ENCODE measurements at places on chromosomes 5 and 9. TPM values are rescaled to one million over a fixed set of nuclear protein-coding genes. Genes with fewer than 3 reads are reported as not detected.

GRCh38 chr9:89281106-89281505 is 29.9 kb upstream of the CKS2 start:
- DNase-seq: no peak

- peak; percentile 14 for DNase-seq
Observed at GRCh38 chr9:128249908-128250838, 25.6 kb downstream of the GOLGA2 start.

GRCh38 chr9:504921-505740 is 290.5 kb downstream of the DOCK8 start:
- no peak for DNase-seq

DNA sequence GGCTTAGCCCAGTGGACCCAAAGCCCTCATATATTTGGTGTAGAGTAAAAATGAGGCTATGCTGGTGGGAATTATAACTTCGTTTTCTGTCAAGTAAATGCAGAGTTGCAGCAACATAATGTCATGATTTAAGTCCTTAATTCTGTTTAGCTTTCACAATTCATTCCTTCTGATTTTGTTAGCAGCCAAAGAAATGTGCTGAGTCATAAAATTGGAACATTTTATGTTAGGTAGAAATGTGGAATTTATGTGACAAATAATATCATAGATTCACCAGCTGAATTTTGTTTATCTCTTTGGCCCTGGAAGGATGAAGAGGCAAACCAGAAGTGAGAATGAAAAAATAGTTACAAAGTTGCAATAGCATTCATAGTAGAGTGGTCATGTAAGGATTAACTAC is 247.0 kb downstream of the TRPM3 start:
- no peak for DNase-seq

The TCERG1 gene
- polyA plus RNA-seq: 162 TPM

GRCh38 chr9:33225319-33226147 is 14.4 kb upstream of the SPINK4 start:
- peak; percentile 83 for DNase-seq

- no peak for DNase-seq
Observed at GRCh38 chr9:93081931-93082330, 14.1 kb upstream of the CARD19 start.

DNA sequence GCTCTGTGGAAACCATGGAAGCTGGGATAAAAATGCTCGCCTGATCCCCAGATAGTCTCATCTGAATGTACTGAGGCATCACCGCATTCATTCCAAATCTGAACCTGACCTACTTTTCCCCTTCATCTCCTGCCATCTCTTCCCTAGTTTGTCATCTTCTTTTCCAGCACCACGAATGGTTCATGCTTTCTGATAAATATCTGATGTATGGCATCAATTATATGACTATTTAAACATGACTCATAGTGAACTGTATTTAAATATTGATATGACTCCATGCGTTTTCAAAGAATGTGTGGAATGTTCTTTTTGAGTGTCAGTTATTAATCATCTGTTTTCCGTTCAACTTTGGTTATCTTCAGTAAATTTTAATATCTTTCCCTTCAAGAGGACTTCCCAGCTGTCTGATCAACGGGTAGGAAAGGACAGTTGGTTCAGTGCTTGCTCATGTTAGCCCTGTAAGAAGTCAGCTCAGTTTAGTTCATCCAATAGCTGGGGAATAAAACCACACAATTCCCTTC is 21.1 kb downstream of the BASP1 start:
- DNase-seq: no peak

DNA sequence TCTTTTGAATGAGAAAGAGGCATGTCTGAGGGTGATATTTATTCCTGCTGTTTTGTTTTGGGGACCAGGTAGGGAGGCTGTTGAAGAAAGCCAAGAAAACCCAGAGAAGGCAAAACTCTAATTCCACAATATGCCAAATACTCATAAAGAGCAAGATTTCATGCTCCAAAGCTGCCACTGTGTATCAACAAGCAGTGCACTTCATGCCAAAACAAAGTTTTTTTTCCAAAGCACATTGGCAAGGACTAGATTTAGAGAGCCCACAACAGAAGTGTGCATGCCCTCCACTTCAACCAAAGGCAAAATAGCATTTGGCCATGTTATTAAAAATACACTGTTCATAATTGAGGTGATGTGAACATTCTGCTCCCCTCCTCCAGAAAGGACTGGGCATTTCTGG is 229.9 kb downstream of the EBF1 start:
- DNase-seq: no peak

DNA sequence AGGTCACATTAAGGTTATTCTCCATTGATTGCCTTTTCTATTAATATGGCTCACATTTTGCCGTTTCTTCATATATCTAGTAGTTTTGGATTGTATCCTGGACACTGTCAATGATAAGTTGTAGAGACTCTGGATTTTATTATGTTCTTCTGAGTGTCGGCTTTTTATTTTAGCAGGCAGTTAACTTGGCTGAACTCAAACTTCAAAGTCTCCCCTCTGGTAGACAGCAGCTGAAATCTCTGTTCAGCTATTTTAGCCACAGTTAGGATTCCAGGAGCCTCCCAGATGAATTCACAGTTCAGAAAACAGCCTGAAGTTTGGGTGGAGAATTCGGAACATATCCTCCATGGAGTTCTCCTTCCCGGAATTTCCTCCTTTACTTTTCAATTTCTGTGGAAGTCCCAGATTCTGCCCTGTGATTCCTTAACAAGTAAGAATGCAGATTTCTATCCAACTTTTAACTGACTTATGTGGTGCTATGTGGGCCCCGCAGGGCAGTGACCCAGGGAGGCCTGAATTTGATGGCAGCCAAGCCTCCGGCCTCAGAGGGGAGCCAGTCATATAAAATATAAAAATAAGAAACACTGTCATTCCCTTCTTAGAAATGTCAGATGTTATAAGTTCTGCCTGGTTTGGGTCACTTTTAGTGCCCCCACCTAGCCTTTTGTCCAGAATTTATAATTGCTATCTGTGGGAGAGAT is 39.3 kb upstream of the MVB12B start:
- no peak for DNase-seq

The ZFP2 gene
- 8.9 TPM for polyA plus RNA-seq

- no peak for DNase-seq
Observed at GRCh38 chr5:177537389-177538361, 16.7 kb downstream of the FAM193B start.

GRCh38 chr5:8508231-8508630 is 639.3 kb downstream of the MTRR start:
- DNase-seq: no peak

The OCLN gene
- 50.0 TPM for polyA plus RNA-seq

DNA sequence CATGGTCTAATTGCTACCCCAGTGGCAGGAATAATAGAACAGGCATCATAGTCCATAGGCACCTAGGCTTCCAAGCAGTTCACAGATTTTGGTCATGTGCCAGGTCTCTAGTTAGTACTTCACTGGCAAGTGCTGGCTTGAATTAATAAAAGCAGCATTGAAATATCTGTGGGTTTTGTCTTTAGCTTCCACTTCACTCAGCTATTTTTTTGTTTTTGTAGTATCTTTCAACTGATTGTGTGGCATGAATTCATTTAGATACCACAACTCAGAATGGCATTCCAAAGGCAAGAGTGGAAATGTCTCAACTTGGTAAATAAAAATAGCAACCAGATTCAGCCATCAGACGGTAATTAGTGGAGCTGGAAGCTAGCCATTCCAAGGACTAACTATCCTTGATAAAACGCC is 27.9 kb upstream of the ITGA2 start:
- DNase-seq: no peak

The BAAT gene
- polyA plus RNA-seq: 0.42 TPM

- no peak for DNase-seq
Observed at GRCh38 chr5:143658956-143659355, 153.0 kb upstream of the HMHB1 start.

- no peak for DNase-seq
Observed at GRCh38 chr5:137954131-137954879, 65.0 kb downstream of the PKD2L2 start.

DNA sequence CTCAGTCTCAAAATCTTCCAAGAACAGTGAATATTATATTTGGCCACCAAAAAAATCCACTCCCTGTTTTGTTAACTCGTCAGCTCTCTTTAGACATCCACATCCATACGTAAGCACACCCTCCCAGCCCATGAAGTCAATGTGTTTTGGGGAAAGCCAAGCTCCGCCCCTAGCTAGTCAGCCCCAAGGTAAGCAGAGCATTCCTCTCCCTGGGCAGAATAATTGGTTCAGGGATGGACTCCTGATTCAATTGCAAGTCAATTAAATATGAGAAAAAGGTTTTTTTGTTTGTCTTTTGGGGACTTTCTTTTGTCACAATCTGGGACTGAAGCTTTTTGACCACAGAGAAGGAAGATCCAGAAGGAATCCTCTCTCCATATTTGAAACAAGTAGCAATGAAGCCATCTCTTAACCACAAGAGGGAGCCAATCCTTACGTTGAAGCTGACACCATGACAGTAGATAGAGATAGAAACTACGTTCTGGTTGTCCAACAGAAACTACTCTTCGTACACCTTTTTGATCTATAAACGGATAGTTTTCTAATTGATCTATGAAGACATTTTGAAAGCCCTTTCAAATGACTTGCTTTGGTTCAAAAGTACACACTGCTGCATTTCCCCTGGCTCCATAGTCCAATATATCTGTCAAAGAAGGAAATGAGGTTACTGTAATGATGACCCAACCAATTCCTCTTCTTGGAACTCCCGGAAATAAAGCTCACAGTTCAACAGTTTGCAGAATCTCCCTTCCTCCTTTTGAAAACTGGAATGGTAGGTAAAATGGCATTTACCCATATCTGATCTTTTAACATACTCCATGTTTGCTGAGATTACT is 166.4 kb downstream of the TLE1 start:
- DNase-seq: no peak

The C9orf50 gene
- polyA plus RNA-seq: 0.18 TPM

GRCh38 chr5:145739843-145740242 is 95.3 kb downstream of the PRELID2 start:
- DNase-seq: no peak

DNA sequence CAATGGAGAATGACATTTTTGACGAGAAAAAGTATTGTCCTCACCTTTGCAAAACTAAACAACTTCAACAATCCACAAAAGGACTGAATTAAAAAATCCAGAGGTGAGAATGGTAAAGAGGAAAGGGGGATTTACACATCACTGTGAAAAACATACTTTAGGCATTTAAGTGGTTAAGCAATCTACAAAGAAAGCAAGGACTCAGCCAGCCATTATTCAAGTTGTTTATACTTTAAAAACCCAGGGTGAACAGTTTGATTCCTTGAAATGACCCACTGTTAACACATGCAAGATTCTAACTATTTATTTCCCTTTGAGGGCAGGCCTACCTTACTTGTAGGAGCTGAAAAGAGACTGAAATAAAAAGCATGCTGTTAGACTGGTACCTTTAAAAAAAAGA is 29.3 kb downstream of the TUT7 start:
- DNase-seq: no peak

DNA sequence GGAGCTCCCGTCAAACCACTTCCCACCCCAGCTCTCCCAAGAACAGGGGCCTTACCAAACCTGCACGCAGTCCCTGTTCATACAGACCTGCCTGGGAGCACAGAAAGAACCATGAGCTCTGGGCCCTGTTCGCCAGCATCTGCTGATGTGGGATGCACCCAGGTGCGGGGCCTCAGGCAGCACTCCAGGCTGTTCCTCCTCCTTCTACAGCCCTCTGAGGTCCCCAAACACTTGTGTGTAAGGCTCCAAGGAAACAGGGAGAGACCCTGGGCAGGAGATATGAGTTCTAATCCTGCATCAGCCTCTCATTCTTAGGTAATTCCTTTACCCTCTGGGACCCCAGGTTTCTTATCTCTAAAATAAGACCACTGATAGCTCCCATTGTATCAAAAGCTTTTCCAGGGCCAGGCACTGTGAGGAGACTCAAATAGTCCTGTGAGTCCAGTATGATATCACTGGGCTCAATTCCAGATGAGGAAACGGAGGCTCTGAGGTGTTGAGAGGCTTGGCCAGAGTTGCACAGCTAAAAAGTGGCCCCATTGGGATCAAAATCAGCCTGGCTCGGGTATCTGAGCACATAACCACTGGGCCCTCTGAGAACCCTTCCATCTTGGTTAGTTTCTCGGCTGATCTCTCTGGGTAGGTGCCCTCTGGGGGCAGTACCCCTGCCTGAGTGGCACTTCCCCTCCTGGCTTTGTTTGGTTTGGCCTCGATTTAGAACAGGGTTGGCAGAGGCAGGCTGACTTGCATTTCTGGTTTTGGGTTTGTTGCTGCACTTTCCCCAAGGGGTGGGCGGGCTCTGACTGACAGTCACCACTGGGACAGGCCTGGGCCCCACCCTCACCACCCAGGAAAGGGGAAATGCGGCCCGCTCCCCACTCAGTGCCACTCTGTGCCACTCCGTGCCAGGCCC is 116.8 kb downstream of the RGS3 start:
- DNase-seq: no peak

DNA sequence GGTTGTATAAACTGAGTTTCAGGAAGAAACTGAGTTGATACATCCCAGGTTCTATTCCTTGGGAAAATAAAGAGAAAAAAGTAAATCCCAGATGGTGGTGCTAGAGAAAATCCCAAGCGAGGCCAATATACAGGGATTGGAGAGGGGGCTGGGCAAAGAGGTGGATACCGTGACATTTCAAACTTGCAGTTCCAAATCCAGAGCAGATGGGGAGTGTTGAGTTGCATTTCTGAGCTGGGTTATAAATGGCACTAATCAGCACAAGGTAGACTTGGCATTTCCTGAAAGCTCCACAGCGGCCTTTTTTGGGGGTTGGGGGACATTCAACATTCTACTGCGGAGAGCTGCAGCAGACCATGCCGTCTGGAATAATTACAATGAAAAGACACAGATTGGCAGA is 224.4 kb downstream of the NXNL2 start:
- no peak for DNase-seq

The TAF11L8 gene
- polyA plus RNA-seq: not detected

GRCh38 chr9:120730654-120731514 is 16.6 kb upstream of the MEGF9 start:
- no peak for DNase-seq

The SPATA31E1 gene
- not detected for polyA plus RNA-seq

DNA sequence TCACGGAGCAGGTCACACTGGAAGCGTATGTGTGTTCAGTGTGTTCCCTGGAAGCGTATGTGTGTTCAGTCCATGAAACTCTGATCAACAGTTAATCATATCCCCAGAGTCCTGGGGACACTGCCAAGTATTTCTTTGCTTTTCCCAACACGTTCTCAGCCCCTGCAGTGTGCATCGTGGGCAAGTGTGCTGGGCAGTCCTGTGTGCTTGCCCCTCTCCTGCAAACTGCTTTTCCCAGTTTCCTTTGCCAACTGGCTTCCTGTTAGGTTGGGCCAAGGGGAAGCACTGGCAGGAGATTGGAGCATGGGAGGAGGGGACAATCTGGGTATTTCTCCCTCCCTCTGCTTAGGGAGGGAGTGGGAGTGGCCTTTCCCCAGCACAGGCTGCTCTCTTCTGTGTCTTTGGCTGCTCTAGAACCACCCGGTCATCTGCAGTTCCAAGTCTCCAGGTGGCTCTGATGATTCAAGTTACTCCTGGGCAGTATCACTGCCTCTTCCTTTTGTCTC is 36.8 kb upstream of the NEK6 start:
- peak; percentile 67 for DNase-seq

The FBXW11 gene
- 55.3 TPM for polyA plus RNA-seq

DNA sequence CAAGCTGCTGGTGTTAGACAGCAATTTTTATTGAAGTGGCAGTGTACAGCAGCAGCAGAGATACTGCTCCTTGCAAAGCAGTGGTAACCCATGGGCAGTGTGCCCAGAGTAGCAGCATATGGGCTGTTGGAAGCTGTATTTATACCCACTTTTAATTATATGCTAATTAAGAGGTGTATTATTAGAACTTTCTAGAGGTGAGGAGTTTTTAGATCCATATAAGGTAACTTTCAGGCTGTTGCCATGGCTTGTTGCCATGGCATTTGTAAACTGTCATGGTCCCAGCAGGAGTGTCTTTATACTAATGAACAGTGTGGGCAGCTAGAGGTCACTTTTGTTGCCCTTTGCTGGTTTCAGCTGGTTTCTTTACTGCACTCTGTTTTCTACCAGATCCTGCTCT is 3.7 kb upstream of the PJA2 start:
- peak; percentile 52 for DNase-seq

The TTLL11 gene
- polyA plus RNA-seq: 10.3 TPM

All from left lung (tissue), 14 donors.